Fibroblast of skin of right quadriceps (primary cell): ENCODE measurements at places on chromosomes 4 and X.

DNA sequence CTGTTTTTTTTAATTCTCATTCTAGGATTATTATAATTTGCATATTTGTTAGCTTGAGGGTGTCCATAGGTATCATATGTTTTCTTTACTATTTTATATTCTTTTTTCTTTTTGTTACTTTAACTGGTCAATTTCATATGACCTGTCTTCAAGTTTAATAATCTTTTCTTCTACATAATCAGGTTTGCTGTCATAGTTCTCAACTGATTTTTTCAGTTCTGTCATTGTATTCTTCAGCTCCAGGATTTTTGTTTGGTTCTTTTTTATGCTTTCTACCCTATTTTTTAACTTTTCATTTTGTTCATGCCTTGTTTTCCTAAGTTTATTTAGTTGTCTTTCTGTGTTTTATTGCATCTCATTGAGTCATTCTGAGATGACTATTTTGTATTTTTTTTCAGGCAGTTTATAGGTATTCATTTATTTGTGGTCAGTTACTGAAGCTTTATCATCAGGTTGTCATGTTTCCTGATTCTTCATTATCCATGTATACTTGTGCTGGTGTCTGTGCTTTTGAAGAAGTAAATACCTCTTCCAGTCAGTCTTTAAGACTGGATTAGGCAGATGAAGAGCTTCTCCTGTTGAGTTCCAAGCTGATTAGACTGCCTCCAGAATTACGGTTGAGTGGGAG, 220.3 kb upstream of the VEGFC start:
- DNase-seq = no peak

DNA sequence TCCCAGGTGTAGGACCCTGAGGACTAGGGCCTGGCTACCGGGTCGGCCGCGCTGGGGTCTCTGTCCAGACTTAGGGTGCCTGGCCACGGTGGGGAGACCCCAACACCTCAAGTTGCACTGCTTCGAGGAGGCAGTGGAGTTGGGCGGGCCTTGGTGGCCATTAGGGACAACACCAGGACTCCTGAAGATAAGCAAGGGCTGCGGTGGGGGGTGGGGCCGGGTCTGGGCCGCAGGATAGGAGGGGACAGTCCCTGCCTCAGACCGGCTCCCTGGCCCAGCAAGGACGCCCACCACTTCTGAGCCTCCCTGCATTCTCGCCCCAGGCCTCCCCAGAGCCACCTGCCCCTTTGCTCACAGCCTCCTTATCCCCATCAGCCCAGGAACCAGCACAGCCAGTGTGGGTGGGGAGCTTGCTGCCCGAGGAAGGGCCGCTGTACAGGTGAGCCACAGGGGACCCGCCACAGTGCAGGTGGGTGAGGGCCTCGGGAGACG, 5.5 kb upstream of the MXD4 start:
- no peak for DNase-seq

DNA sequence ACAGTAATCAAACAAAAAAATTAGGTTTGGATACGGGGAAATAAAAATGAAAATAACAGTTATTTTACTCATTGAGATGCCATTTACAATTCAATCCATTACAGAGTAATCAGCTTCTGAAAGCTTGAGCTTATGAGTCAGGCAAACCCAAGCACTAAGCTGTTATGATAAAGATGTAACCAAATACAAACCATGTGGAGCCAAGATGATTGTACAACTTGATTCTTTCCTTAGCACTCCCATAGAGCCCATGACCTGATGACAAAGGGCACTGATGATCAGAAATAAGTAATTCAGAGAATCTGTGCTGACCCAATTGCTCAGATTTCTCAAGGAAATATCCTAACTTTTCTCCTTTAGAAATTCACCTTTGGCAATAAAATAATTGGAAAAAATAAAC, 40.5 kb upstream of the PRKG2 start:
- DNase-seq = peak; percentile 88

- no peak for DNase-seq
Observed at GRCh38 chr4:45043911-45044310, 317.6 kb upstream of the GNPDA2 start.
